HT1080 (cell line): ENCODE measurements at places on chromosomes 7 and 10. TPM values are rescaled to one million over a fixed set of nuclear protein-coding genes. Genes with fewer than 3 reads are reported as not detected.

- no peak for DNase-seq
These were observed 291.2 kb downstream of the LRMDA start for GRCh38 chr10:75722609-75723008.

DNA sequence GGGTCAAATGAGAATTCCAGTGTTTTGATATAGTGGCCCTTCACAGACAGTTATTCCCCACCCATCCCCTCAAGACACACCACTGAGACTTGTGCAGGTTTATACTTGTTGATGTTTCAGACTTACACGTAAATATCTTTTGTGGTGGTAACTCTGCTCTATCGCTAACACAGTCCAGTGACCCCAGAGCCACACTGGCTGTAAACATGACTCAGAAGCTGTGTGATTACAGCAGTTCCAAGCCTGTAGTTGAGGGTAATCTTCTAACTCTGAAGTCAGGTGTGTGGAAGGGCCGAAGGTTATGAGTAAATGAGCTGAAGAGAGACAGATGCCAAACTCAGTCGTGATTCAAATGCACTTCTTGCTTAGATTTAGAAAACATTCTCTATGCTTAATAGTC lies 19.4 kb downstream of the NOBOX start:
- peak; percentile 33 for DNase-seq

CDH23 gene
- total RNA-seq = 0.23 TPM in 1 of 2 replicates, not detected in the other

DNA sequence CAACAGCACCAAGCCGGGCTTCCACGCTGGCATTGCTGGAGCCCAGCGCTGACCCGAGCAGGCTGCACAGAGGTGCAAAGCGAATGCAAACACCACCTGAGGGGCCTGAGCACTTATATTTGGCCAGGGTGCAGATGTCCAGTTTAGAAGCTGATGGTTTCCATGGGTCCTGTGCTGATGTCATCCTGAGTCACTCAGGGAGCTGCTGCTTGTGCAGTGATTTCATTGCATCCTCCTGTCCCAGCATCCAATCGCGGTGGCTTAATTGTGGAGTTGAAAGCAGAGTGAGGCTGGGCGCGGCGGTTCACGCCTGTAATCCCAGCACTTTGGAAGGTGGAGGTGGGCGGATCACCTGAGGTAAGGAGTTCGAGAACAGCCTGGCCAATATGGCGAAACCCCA lies 410.2 kb upstream of the KLF6 start:
- DNase-seq = peak; percentile 63

DNA sequence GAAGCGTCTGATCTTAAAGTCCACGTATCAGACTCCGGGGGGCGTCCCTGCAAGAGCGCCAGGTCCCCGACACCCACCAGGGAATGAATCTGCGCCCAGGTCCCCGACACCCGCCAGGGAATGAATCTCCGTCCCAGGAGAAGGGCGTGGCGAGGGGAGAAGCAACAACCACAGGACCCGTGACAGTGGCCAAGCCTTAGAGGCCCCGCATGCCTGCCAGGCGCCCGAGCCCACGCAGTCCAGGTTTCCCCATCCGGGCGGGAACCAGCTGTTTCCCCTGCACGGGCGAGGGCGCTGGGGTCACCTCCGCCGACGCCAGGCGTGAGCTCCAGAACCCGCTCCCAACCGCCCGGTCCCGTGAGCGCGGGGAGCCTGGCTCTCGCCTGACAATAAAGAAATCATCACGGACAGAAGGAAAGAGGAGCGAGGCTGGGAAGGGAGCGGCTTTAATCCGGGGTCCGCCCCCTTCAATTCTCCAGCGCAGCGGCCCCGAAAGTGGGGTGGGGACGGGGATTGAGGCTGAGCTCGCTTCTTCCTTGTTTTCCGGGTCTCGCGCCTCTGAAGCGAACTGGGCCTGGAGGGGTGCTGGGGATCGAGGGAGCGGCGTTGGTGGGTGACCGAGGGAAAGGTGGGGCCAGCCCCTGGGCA lies 29.0 kb upstream of the BMS1 start:
- DNase-seq = no peak

GRCh38 chr7:70805360-70805759 lies 326.6 kb upstream of the GALNT17 start:
- DNase-seq = no peak

DNA sequence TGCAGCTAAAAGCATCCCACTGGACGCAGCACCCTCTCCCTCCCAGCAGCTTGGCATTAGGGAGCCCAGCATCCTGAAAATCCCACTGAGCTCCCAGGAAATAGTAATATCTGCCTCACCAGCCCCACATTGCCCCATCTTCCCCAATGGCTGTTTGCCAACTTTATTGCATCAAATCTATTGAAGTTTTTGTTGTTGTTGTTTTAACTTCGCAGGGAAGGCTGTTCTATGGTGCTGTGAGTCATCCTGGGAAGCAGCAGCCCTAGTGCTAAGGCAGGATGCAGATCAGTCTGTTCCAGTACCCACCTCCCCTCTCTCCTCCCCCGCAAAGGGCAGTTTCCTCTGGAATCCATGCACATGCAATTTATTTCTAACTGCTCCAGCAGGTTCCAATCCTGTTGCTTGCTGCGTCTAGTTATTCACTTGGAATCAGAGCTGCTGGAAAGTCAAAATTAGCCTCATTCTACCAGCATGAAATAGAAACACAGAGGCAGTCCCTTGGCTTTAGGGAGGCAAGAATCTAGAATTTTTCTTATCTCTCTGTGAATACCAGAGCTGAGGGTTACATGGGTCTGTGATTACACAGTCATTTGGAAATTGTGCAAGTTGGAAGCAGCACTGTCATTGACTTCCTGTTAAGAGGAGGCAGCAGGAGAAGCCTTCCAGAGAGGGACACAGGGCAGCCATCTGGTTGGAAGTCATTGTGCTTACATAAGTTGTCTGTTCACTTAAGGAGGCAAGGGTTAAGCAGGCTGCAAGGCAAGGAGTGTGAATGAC lies 115.9 kb upstream of the CACUL1 start:
- peak; percentile 78 for DNase-seq

LIPK gene
- not detected in 2 replicates for total RNA-seq

- no peak for DNase-seq
These were observed 475.3 kb downstream of the PLXNA4 start for GRCh38 chr7:132100981-132101380.

NPFFR1 gene
- not detected in 2 replicates for total RNA-seq

DNA sequence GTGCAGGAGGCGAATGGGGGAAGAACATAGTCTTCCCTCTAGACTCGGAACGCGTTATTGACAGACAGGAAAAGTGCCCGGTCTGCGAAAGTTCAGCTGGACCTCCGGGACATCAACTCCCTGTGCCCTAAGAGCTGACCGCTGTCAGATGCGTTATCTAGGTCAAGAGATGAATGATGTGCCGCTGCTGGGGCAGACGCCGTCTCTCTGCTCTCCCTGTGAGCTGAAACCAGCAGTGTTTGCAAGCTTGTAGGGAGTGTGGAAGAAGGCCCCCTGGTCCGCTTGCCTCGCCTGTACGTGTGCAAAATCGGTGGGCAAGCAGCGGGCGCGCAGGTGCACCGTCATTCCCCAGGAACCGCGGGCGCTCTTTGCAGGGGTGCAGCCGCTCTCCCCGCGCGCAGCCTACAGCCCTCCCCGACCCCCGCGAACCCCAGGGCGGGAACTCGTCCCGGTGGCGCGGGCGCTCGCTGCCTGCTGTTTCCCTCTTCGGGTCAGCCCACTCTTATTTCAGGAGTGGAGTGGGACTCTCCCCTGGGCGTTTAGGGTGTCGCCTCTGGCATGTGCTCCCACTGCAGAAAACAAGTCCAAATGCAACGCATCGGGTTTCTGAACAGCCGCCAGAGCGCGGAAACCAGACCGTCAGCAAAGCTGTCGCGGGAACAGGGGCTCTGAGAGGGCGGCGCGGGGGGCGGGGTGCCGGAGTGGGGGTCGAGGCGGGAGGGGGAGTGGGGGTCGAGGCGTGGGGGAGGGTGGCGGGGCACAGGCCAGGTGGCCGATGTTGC lies 1.8 kb upstream of the PFKFB3 start:
- no peak for DNase-seq
